Stimulated activated CD4-positive, alpha-beta T cell treated with anti-CD3 and anti-CD28 coated beads, Interleukin-4, amount 100 ng/mL, for 24 hours (primary cell): ENCODE measurements at places on chromosomes 5 and 9.

DNA sequence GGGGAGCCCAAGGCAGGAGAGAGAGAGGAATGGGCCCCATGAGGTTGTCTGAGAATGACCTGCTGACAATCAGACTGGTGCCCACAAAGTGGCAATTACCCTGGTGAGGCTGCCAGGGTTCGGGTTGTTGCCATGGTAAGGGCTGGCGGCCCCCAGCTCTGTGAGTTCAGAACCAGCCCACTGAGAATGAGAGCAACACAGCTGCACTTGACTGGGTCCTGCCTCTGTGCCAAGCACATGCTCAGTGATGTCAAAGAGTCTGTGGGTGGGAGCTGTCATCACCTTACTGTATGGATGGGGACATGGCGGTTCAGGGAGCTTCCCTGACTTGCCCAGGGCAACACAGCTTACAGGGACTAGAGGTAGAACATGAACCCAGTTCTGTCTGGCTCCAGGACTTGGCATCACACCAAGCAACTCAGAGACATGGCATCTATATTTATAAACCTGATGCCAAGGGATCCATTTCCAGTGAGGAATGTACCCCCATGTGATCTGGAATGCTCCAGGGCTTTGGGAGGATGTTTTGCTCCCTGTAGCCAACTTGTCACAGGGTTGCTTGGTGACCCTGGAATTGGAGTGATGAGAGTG, 38.2 kb upstream of the TEX48 start:
- no peak for DNase-seq

GRCh38 chr5:139961435-139962157, 81.5 kb downstream of the NRG2 start:
- no peak for DNase-seq

DNA sequence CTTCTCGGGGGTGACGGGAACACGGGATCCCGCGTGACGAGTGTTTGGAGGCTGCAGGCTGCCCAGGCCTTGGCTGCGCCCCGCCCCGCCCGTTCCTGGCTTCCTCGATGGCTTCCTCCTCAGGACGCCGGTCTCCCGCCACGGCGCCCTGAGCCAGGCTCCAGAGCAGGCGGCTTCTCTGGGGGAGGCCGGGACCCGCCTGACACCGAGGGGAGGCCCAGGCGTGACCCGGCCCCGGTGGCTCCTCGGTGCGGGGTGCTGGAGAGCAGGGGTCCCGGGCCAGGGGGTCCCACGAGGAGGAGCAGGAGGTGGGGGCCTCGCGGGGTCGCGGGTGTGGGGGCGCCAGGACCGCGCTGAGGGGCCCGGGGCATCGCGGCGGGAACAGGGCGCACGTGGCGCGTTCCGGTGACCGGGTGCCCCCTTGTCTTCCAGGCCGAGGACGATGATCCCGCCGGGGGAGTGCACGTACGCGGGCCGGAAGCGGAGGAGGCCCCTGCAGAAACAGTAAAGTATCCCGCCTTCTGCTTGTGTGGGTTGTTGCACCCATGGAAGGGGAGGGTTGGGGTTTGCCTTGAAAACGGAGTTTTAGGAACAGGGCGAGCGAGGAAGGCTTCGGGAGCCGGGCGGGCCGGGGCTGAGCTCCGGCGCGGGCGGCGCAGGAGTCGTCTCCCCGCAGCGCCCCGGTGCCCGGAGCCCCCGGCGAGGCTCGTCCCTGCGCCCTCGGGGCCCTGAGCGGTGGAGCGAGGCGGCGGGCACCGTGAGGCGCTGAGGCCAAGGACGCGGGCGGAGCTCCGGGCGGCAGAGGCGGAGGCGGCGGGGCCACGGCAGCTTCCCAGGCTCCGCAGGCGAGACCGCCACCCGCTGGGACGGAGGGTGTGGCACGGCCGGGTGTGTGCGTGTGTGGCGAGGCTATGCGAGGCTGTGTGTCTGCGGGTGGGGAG, 22.2 kb downstream of the AHRR start:
- peak; percentile 42 for DNase-seq

DNA sequence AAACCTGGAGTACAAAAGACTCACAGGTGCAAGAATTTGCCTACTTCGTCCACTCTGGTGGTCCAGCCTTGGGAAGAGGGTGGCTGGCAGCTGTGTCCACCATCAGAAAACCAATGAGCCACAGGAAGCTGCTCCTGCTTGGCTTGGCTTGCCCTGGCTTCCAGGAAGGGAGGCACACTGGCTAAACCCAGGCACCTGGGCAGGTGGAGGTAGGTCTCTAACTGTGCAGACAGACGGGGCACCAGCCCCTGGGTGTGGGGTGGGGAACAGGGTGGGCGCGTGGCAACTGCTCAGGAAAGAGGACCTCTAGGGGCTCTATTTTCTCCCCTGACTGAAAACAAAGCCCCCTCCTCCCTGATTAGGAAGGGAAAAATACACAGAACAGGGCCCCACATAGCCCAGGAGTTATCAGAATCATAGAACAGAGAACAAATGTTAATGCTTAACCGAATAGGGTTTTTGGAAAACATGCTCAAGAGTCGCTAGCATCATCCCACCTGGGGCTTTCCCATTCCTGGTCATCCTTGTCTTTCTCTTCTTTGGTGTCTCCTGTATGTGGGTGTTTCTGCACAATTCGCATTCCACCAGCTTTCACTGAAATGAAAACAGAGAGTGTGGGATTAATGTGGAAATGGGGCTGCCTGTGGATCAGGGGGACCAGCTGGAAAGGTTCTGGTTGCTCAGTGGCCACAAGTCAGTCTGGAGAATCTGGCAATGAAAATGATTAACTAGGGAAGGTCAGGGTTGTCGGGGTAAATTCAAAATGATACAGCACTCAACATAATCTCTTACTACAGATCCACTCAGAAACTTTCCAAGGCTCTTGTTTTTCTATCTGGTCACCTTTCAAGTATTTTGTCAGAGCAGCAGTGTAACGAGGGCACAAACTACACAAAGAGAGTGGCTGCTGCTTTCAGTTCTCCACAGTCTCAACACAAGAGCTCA, 13.1 kb downstream of the DAP start:
- no peak for DNase-seq
